CD8-positive, alpha-beta memory T cell (primary cell): ENCODE measurements at places on chromosomes 13 and 19.

GRCh38 chr13:69955271-69955670 is 152.4 kb upstream of the ATXN8OS start:
- no peak for DNase-seq

DNA sequence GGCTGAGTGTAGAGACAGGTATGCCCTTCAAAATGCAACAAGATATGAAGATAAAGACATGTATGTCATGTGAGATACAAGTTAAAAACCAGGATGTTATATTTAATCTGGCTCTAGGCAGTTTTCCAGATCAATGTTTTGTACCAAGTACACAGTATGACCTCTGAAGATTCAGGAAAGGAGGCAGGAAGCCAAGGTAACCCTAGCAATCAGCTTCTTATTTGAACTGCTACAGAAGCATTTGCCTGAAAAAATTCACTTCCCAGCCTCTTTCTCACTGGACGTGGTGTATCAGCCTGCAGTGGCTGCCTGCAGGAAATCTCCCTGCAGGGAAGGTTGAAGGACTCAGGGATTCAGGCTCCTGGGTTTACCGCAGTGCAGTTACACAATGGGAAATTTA is 24.1 kb downstream of the OLFM4 start:
- DNase-seq = no peak

DNA sequence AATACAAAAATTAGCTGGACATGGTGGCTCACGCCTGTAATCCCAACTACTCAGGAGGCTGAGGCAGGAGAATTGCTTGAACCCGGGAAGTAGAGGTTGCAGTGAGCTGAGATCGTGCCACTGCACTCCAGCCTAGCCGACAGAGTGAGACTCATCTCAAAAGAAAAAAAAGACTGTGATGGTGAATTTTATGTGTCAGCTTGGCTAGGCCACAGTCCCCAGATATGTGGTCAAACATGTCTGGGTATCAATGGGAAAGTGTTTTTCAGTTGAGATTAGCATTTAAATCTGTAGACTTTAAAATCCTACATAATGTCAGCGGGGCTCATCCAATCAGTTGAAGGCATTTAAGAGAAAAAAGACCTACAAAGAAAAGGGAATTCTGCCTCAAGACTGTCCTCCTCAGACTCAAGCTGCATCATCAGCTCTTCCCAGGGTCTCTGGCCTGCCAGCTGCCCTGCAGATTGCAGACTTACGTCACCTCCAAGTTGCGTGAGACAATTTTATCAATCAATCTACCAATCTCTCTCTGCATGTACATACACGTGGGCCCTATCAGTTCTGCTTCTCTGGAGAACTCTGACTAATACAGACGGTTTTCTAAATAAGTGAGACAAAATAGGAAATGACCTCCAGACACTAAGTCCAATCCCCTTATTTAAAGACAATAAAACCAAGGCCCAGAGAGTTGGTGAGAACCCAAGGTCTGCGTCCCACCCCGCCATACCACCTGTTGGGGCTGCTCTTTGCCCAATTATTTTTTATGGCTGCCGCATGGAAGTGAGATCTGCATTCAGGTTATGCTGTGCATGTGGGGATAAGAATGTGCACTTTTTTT is 99.2 kb downstream of the ABCC4 start:
- no peak for DNase-seq

- DNase-seq = no peak
These were observed 422.3 kb upstream of the GPC6 start for GRCh38 chr13:92804346-92804745.

DNA sequence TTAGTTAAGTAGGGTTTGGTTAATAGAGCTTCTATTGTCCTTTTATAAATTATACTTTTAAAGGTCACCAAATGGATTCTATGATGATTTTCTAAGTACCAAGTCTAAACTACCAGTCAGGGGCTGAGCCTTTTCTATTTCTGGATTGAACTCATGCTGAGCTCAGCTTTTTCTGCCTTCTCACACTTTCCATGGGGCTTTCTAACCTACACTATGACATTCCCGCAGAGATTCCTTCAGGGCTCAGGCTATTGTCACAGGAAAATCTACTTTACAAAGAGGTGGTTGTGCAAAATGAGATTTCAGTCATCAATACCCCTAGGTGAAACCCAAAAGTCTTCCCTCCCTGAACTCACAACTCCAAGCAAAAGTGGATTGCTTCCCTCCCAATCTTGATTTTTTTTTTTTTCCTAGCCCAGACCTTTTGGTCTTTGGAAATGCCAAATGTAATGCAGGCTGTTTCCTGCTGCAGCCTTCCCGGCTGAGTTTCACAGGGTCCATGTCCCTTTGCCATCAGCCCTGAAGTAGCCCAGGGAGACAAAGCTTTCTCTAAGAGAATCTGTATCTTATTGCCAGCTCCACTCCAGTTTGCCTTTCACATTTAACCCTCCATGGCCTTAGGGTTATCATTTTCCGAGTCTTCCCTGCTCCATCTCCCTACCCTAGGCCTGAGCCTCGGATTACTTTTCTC is 13.6 kb downstream of the C13orf42 start:
- no peak for DNase-seq

- no peak for DNase-seq
These were observed 11.6 kb downstream of the WTIP start for GRCh38 chr19:34493038-34493648.

- DNase-seq = no peak
These were observed 74.6 kb downstream of the GNG7 start for GRCh38 chr19:2627855-2628254.

DNA sequence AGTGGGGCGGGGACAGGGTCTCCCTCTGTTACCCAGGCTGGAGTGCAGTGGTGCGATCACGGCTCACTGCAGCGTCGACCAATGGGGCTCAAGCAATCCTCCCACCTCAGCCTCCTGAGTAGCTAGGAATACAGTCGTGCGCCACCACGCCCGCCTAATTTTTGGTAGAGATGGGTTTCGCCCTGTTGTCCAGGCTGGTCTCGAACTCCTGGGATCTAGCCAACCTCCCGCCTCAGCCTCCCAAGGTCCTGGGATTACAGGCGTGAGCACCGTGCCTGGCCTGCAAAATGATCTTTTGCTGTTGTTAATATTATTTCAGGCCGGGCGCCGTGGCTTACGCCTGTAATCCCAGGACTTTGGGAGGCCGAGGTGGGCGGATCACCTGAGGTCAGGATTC is 621 bp upstream of the TGDS start:
- DNase-seq = no peak

DNA sequence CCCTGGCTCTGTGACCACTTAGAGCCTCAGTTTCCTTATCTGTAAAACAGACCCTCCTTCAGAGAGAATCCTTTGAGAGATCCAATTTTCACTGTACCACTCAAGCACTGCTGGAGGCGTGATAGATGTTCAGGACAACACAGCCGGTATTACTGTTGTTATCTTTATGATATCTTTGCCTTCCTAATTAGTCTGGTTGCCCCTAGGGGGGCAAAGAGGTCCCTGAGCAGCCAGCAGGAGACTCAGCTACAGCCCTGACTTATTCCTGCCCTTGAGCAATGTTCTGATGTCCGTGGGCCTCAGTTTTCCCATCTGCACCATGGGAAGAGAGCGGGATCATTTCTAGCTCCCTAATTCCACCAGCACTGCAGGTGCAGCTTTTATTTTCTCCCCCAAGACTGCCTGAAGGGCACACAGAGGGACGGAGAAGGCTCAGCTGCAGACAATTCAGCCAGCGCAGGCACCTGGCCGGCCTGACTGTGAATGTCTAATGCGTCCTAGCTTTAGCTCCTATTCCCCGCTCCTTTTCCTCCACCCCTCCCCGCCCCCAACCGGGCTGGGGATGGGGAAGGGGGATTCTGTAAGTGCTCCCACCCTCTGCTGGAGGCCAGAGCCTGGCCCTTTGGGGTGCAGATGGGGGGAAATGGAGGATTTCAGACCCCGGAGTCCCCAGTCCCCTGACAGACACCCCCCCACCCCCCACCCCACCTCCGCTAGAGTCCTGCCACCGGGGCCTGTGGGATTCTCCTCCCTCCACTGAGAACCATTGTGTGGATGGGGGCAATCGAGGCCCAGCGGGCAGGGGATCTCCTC is 16.2 kb downstream of the TLE5 start:
- DNase-seq = no peak
